ENCODE measurements at places on chromosomes 11 and 22.

GRCh38 chr22:23574877-23575276, 5.2 kb downstream of the IGLL1 start:
- DNase-seq = no peak

DNA sequence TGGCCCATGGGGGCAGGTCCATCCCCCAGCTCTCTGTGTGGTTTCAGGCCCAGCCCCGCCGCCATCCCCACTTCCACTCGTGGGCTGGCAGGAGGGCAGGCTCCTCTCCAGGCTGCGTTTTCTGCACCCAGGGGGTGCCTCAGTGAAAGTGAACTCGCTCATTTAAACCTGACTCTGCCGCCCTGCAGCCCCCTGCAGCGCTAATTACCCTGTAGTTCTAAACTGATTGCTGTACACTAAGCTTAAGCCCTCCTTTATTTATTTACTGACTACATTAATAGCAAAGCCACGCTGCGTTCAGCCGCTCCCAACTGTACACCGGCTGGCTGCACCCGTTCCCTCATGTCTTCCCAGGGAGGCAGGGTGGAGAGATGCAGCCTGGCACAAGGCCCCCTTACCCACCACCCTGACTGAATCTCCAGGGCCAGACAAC, 36.6 kb upstream of the NNMT start:
- DNase-seq = no peak

DNA sequence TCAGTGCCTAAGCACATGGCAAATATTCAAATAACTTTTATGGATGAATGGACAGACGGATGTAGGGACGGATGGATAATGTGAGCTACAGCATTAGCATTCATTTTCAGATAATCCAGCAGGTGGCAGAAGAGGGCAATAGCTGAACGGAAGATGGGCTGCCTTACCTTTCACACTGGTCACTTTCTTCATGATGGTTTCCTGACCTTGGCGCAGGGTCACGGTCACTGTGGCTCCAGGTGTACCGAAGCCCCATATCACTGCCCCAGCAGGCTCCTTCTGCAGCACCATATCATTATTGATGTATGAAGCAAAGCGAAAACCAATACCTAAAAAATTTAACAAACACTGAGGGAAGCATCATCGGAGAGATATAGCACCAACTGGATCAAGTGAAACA, 4.3 kb downstream of the SIAE start:
- no peak for DNase-seq

DNA sequence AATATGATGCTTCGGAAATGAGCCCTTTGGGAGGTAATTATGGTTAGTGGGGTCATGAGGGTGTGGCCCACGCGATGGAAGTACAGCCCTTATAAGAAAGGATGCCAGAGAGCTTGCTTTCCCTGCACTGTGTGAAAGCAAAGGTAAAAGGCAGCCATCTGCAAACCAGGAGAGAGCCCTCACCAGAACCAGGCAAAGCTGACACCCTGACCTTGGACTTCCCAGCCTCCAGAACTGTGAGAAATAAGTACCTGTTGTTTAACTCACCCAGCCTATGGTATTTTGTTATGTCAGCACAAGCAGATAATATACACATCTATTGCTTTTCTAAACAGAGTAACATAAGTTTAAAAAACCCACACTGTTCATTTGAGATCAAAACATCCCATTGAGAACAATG, 50.7 kb downstream of the SYN3 start:
- DNase-seq = no peak

DNA sequence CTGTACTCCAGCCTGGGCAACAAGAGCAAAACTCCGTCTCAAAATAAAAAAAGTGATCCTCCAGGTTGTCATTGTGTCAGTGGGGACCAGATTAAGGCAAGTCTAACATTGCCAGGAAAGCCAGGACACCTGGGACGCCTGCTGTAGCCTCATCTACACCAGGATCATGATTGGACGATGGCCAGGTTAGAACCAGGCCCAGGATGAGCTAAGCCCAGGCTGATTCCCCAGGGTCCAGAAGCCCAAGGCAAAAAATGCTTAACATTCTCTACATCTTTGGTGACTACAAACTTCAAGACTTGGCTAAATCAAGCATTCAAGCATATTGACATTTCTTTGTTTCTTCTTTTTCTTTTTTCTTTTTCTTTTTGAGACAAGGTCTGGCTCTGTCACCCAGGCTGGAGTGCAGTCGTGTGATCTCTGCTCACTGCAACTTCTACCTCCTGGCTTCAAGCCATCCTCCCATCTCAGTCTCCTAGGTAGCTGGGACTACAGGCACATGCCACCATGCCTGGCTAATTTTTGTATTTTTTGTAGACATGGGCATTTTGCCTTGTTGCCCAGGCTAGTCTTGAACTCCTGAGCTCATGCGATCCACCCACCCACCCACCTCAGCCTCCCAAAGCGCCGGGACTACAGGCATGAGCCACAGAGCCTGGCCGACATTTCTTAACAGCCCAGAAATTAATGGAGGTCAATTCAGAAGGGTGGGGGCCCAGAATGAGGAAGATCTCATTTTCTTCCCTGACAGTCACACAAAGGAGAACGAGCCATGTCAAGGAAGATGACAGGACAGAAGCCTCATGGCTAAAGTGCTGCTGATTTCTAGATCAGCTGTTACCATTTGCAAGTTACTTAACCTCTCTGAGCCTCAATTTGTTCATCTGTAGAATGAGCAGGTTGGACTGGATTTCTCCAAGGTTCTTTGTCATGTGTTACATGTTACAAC, 12.5 kb upstream of the PTPRJ start:
- no peak for DNase-seq

GRCh38 chr22:48712558-48713271, 1115.0 kb downstream of the BRD1 start:
- DNase-seq = no peak

DNA sequence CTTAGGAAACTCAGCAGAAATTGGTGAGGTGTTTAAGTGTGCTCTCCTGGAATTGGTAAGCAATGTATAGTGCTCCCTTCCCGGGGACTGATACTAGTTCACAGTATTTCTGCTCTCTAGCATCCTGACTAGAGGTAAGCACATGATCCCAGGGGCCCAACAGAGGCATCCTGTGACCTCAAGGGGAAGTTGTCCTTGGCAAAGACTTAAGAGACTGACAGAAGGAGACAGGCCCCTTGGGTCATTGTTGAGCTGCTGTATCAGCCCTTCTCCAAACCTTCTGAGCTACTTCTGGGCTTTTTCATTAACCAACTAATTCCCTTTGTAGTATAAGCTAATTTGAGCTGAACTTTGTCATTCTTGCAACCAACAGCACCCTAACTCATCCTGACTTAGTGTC, 4.3 kb upstream of the TBC1D22A start:
- no peak for DNase-seq

DNA sequence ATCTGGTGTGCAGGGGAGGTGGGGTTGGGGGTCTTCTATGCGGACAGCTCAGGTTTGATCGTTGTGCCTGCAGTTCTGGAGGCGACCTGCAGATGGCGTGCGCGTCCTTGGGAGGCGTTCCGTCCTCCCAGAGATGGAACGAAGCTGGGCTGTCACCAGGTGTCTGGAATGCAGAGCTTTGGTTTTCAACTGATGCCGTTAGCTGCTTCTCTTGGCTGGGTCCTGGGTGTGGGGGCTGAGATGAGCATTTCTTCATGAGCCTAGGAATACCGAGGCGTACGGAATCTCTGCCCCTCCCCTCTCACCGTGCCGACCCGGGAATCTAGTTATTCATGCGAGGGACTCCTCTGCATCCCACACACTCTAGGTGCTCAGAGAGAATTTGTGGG, 98.6 kb downstream of the CEP164 start:
- DNase-seq = no peak

DNA sequence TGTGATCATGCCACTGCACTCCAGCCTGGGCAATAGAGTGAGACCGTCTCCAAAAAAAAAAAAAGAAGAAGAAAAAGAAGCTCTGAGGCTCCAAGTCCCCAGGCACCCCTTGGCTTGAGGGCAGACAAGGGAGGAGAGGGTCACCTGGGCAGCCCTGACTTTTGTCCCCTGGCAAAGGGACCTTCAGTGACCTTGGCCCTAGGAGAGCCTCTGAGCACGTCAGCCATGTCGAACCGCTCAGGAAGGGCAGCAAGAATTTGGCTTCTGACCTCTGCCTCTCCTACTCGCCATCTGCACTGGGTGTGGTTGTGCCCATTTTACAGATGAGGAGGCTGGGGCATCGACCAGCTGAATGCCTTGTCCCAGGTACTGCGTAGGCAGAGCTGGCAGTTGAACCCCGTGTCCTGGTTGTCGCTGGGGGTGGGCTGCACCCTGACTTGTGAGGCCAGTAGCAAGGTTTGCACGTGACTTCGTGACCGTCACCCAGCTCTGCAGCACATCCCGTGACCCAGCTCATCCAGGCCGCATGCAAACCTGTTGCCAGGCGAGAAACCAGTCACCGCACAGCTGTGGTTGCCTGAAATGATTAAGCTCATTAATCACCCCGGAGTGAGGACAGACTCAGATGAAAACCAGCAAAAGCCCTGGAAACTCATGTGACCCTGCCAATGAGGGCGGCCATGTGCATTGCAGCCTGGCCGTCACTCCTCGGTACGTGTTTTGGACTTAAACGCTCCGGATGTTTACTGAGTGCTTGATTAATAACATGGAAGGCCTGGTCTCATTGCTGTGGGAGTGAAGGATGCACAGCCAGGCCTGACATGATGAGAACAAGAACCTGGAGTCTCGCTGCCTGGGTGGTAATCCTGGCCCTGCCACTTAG, 47.7 kb upstream of the PPP6R3 start:
- no peak for DNase-seq

GRCh38 chr22:41976070-41976901, 7.0 kb downstream of the SEPTIN3 start:
- no peak for DNase-seq

DNA sequence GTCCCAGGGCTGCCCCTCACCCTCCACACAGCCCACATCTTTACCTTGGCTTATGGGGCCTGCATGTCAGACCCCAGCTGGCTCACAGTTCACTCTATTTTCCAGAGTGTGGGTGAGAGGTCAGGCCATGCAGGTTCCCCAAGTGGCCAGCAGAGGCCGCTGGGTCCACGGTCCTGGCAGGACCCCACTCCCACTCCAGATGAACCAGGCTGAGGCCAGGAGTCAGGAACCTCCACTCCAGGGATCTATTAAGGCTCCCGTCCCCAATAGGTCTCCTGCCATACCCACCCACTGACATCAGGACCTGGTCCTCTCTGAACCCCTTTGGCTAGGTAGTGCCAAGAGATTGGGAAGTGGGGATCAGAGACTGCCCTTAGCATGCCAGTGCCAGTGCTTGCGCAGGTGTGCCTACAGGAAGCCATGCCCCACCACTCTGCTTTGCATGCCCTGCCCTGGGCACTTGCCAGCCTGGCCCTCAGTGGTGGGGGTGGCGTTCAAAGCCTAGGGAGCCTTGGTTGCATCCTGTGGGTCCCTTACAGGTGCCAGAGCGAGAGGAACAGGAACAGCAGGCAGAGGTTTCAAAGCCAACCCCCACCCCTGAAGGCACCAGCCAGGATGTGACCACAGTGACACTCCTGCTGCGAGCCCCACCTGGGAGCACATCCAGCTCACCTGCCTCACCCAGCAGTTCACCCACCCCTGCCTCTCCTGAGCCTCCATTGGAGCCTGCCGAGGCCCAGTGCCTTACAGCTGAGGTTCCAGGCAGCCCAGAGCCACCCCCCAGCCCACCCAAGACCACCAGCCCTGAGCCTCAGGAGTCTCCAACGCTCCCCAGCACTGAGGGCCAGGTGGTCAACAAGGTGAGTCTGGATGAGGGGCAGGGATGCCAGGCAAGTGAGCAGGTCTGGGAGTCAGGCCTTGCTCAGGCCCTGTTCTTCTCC, 8.3 kb downstream of the SMTN start:
- DNase-seq = no peak

Data from cortex of kidney (tissue), 1 donor.